ENCODE measurements at places on chromosomes 7 and 10.

- H3K27ac ChIP-seq, result no peak overlapping the region
- H3K4me3 ChIP-seq, result no peak overlapping the region
- DNase-seq, result no peak
- H3K4me1 ChIP-seq, result no peaks in the 10 kb centered on the region
Observed at GRCh38 chr7:82959528-82959927, 203.2 kb downstream of the PCLO start.

DNA sequence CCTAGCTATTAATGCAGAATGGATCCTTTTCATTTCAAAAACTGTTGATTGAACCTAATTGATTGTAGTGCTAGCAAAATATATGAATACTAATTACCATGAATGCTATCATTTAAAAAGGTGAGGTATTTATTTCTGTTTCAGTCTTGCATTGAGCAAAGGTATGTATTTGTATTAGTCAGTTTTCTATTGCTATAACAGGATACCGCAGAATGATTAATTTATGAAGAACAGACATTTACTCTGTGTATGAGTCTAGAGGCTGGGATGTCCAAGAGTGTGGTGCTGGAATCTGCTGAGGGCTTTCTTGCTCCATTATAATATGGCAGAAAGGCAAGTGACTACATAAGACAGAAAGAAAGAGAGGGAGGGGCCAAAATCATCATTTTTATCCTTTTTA, 199.2 kb downstream of the KIF20B start:
- no peaks in the 10 kb centered on the region for H3K4me1 ChIP-seq
- no peaks in the 10 kb centered on the region for H3K36me3 ChIP-seq
- no peak overlapping the region for H3K27ac ChIP-seq
- H3K4me3 ChIP-seq, result no peak overlapping the region
- no peak for DNase-seq

DNA sequence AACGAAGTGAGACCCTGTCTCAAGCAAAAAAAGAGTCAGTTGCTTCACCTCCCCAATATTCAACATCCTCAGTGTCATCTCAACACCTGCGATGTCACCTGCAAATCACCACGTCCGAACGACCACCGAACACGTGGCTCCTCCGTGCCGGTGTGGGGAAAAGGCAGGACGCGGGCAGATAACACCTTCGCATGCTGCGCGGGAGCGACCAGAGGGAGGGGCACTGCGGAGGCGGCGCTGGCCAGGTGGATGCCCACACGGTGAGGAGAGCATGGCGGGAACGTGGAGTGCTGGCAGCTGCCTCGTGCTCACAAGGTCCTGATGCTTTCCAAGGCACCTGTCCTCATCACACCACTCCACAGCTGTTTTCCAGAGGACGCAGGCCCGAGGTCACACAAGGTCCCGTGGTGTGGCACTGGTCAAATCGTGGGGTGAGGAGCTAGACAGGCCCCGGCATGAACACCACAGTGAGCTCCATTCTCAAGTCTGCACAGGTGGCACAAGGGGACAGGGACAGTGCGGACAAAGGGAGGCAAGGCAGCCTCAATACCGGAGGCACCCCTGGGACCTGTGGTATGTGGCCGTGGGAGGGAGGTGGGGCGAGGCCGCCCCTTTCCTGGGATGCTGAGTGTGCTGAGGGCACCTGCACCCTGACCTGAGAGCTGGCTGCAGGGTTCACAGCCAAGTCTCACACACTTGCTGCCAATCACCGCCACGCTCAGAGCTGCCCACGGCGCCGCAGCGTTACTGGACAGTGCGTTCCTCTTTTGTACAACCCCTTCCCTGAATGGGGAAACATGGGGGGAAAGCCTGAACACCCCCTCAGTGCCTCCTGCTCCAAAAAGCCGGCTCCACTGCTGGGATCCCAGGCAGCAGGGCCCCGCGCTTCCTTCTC, 13.0 kb downstream of the TUBGCP2 start:
- H3K27ac ChIP-seq, result no peak overlapping the region
- H3K36me3 ChIP-seq, result peaks cover 5% of the 10 kb centered on the region
- no peaks in the 10 kb centered on the region for H3K4me1 ChIP-seq

- peaks cover 12% of the 10 kb centered on the region for H3K4me1 ChIP-seq
- DNase-seq, result no peak
- no peak overlapping the region for H3K27ac ChIP-seq
Observed at GRCh38 chr10:12177642-12178041, 18.0 kb downstream of the NUDT5 start.

GRCh38 chr7:141178486-141179135, 104.7 kb downstream of the TMEM178B start:
- H3K4me1 ChIP-seq, result peaks cover 23% of the 10 kb centered on the region
- H3K27ac ChIP-seq, result no peak overlapping the region
- DNase-seq, result no peak
- H3K36me3 ChIP-seq, result peaks cover 4% of the 10 kb centered on the region
- no peaks in the 10 kb centered on the region for H3K27me3 ChIP-seq
- no peak overlapping the region for H3K4me3 ChIP-seq

DNA sequence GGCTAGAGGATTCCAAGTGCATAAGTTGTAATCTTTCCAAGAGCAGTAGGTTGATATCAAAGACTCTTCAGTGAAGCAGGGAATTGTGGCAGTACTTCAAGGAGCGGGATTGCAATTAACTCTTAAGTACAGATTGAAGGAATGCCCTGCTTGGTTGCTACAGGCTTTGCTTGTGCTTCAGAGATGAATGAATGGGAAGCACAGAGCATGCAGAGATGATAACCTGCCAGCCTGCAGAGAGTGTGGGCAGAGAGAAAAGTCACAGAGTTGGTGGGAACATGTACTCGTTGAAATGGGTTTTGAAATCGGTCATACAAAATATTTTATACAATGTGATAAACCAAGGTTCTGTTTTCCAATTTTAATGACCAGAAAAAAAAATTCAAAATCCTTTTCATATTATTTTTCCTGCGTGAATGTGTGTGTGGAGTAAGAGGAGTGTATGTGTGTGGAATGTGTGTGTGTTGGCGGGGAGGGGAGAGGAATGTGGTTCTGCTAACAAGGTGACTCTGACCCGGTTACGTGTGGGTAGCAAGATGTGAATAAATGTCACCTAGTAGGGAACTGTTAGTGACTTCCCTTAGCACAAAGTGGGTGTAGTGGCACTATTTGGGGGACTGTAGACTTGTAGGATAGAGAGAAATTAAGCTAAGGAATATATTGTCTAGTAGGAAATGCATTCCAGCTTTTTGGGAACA, 697.8 kb downstream of the GATA3 start:
- H3K27ac ChIP-seq, result no peak overlapping the region
- H3K4me3 ChIP-seq, result no peak overlapping the region
- H3K4me1 ChIP-seq, result no peaks in the 10 kb centered on the region
- peaks cover 57% of the 10 kb centered on the region for H3K27me3 ChIP-seq
- no peaks in the 10 kb centered on the region for H3K36me3 ChIP-seq
- DNase-seq, result no peak

DNA sequence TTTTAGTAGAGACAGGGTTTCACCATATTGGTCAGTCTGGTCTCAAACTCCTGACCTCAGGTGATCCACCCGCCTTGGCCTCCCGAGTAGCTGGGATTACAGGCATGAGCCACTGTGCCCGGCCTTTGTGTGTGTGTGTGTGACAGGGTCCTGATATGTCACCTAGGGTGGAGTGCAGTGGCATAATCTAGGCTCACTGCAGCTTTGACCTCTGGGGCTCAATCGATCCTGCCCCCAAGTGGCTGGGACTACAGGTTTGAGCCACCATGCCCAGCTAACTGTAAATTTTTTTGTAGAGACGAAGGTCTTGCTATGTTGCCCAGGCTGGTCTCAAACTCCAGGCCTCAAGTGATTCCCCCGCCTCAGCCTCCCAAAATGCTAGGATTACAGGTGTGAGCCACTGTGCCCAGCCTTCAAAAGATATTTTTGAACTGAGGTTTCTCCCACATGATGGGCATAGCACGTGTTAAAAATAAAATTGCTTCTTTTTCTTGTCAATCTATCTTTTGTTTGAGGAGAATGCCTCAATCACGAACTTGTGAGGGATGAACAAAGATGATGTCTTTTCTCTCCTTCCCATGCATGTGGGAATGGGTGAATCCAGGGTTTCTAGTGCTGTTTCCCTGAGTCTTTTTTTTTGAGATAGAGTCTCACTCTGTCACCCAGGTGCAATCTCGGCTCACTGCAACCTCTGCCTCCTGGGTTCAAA, 30.8 kb upstream of the PSAP start:
- no peak for DNase-seq
- H3K4me1 ChIP-seq, result peaks cover 23% of the 10 kb centered on the region
- H3K27ac ChIP-seq, result no peak overlapping the region
- H3K4me3 ChIP-seq, result no peak overlapping the region
- H3K36me3 ChIP-seq, result no peaks in the 10 kb centered on the region

- H3K4me1 ChIP-seq, result no peaks in the 10 kb centered on the region
- no peak overlapping the region for H3K27ac ChIP-seq
- no peak for DNase-seq
- no peak overlapping the region for H3K4me3 ChIP-seq
Observed at GRCh38 chr7:38311329-38311937, 38.0 kb upstream of the TARP start.

DNA sequence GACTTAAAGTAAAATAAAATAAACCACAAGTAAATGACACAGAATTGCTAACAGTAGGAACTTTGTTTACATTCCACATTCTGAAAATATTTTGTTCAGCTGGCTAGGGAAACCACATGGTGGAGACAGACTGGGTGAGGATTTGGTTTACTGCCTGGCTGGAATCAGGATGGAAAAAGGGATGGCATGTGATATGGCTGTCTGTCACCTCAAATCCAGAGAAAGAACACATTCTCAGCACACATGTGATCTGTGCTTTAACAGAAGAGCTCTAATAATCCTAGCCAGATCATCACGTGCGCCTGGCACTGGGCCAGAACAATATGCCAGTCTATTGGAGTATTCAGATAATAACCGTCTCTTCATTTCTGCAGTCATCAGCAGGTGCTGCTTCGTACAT, 90.9 kb upstream of the PIP4K2A start:
- no peaks in the 10 kb centered on the region for H3K27me3 ChIP-seq
- H3K36me3 ChIP-seq, result no peaks in the 10 kb centered on the region
- H3K4me1 ChIP-seq, result no peaks in the 10 kb centered on the region
- no peak for DNase-seq
- no peak overlapping the region for H3K4me3 ChIP-seq
- H3K27ac ChIP-seq, result no peak overlapping the region

GRCh38 chr7:128063088-128063487, 31.9 kb upstream of the LRRC4 start:
- DNase-seq, result no peak
- no peak overlapping the region for H3K4me3 ChIP-seq
- H3K27ac ChIP-seq, result no peak overlapping the region
- peaks cover 22% of the 10 kb centered on the region for H3K4me1 ChIP-seq

- H3K36me3 ChIP-seq, result no peaks in the 10 kb centered on the region
- H3K4me1 ChIP-seq, result peaks cover 46% of the 10 kb centered on the region
- no peak overlapping the region for H3K4me3 ChIP-seq
- DNase-seq, result no peak
- no peak overlapping the region for H3K27ac ChIP-seq
Observed at GRCh38 chr7:6266699-6267098, 5.7 kb downstream of the CYTH3 start.

- no peaks in the 10 kb centered on the region for H3K27me3 ChIP-seq
- no peak for DNase-seq
- H3K4me1 ChIP-seq, result peaks cover 5% of the 10 kb centered on the region
- no peak overlapping the region for H3K4me3 ChIP-seq
- no peak overlapping the region for H3K27ac ChIP-seq
- H3K36me3 ChIP-seq, result peaks cover 9% of the 10 kb centered on the region
Observed at GRCh38 chr7:81013083-81013817, 94.4 kb upstream of the SEMA3C start.

DNA sequence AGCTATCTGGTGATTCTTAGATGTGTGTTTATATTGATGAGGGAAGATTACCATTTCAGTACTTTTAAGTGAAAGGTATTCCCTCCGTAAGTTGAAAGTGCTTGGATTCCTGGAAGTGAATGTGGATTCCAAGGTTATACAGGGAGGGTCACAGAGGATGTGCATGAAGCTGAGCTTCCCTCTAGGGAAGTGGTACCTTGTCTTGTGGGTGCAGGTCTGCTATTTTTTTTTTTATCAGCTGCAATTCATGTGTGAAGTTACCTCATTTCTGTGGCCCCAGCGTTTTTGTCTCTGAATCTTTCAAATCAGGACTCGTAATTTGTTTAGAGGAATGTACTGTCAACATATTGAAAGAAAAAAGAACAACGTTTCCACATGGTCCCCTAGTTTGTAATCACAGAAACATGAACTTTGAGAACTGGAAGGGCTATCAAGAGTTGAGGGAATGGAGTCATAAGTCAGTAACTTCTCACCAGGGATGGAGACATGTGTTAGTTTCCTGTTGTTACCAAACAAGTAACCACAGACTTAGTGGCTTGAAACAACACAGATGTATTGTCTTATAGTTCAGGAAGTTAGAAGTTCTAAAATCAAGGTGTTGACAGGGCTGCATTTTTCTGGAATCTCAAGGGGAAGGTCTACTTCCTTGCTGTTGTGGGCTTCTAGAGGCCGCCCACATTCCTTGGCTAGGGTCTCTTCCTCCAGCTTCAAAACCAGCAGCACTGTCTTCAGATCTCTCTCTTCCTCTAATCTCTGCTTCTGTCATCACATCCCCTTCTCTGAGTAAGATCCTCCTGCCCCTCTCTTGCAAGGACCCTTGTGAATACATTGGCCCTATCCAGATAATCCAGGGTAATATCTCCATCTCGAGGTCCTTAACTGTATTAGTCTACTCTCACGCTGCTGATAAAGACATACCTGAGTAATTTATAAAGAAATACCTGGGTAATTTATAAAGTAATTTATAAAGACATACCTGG, 64.4 kb downstream of the RAB18 start:
- DNase-seq, result no peak
- H3K36me3 ChIP-seq, result no peaks in the 10 kb centered on the region
- no peak overlapping the region for H3K4me3 ChIP-seq
- H3K4me1 ChIP-seq, result no peaks in the 10 kb centered on the region

DNA sequence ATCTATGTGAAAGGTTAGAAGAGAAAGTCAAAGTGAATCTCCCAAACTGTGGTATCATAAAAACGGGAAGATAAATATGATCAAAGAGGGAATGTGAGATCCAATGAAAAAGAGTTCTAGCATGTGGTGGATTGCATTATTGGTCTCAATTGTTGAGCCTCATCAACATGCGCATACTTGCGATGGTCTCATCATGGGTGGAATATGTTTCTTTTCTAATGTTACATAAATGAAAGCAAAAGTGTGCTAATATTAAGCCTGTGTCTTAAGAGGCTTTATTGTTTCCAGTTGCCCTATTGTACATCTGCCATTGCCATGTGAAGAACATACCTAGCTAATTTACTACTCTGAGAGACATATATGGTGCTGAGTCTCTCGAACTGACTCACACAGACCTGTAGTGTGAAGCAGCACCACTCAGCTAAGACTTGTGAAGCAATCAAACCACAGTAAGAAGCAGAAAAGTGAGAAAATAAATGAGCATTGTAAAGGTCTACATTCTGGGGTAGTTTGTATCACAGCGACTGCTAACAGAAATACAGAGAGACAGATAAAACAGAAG, 645.5 kb upstream of the PCDH15 start:
- no peak overlapping the region for H3K4me3 ChIP-seq
- no peaks in the 10 kb centered on the region for H3K27me3 ChIP-seq
- no peaks in the 10 kb centered on the region for H3K36me3 ChIP-seq
- no peaks in the 10 kb centered on the region for H3K4me1 ChIP-seq
- DNase-seq, result no peak
- H3K27ac ChIP-seq, result no peak overlapping the region

- no peaks in the 10 kb centered on the region for H3K36me3 ChIP-seq
- H3K4me1 ChIP-seq, result no peaks in the 10 kb centered on the region
- H3K4me3 ChIP-seq, result no peak overlapping the region
Observed at GRCh38 chr7:110050785-110051184, 1040.1 kb upstream of the LRRN3 start.

GRCh38 chr10:50536617-50537240, 87.0 kb downstream of the SGMS1 start:
- H3K27me3 ChIP-seq, result no peaks in the 10 kb centered on the region
- DNase-seq, result no peak
- no peaks in the 10 kb centered on the region for H3K36me3 ChIP-seq
- no peak overlapping the region for H3K27ac ChIP-seq
- peaks cover 36% of the 10 kb centered on the region for H3K4me1 ChIP-seq

All from neural crest cell (in vitro differentiated cells).